ENCODE measurements at places on chromosomes 5 and 9.

- peaks cover 7% of the 10 kb centered on the region for H3K27me3 ChIP-seq
- no peak overlapping the region for H3K4me3 ChIP-seq
- no peak for DNase-seq
- peaks cover 18% of the 10 kb centered on the region for H3K4me1 ChIP-seq
- no peaks in the 10 kb centered on the region for H3K36me3 ChIP-seq
These were observed 49.6 kb downstream of the KCNN2 start for GRCh38 chr5:114411380-114411931.

DNA sequence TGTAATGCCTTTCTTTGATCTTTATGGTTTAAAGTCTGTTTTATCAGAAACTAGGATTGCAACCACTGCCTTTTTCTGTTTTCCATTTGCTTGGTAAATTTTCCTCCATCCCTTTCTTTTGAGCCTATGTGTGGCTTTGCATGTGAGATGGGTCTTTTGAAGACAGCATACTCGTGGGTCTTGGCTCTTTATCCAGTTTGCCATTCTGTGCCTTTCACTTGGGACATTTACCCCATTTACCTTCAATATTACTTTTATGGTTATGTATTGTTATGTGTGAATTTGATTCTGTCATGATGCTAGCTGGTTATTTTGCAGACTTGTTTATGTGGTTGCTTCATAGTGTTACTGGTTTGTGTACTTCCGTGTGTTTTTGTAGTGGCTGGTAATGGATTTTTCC lies 59.2 kb downstream of the YTHDC2 start:
- no peak overlapping the region for H3K4me3 ChIP-seq
- no peak for DNase-seq
- no peak overlapping the region for H3K27ac ChIP-seq
- H3K4me1 ChIP-seq = no peaks in the 10 kb centered on the region
- H3K27me3 ChIP-seq = no peaks in the 10 kb centered on the region

GRCh38 chr5:72720205-72720604 lies 96.3 kb upstream of the TNPO1 start:
- H3K27me3 ChIP-seq = no peaks in the 10 kb centered on the region
- no peak overlapping the region for H3K4me3 ChIP-seq
- H3K27ac ChIP-seq = no peak overlapping the region
- no peaks in the 10 kb centered on the region for H3K36me3 ChIP-seq

- no peaks in the 10 kb centered on the region for H3K27me3 ChIP-seq
- H3K4me3 ChIP-seq = no peak overlapping the region
- H3K27ac ChIP-seq = no peak overlapping the region
- peaks cover 24% of the 10 kb centered on the region for H3K4me1 ChIP-seq
- no peak for DNase-seq
- H3K36me3 ChIP-seq = peaks cover 11% of the 10 kb centered on the region
These were observed 85.0 kb downstream of the PRRT1B start for GRCh38 chr9:131630205-131630831.

DNA sequence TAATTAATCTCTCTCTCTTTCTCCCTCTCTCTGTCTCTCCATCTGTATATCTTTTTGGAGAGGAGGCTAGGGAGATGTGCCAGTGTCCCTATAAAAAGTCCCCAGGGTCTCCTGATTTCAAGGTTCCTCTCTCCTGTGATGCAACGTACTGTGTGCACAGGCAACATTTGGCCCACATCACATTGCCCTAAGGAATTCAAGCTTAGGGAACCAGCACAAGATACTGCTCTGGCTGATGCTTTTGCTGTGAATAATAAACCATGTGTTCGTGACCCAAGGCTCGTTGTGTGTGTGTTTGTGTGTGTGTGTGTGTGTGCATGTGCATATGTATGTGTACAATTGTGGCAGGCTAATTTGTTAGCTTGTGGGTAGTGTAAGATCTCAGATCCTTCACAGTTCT lies 9.7 kb downstream of the SPATA9 start:
- H3K36me3 ChIP-seq = no peaks in the 10 kb centered on the region
- no peaks in the 10 kb centered on the region for H3K27me3 ChIP-seq
- no peak overlapping the region for H3K27ac ChIP-seq
- H3K4me1 ChIP-seq = peaks cover 6% of the 10 kb centered on the region
- H3K4me3 ChIP-seq = no peak overlapping the region

GRCh38 chr9:111978616-111979015 lies 82.0 kb downstream of the UGCG start:
- no peak for DNase-seq
- no peaks in the 10 kb centered on the region for H3K4me1 ChIP-seq
- no peak overlapping the region for H3K4me3 ChIP-seq
- no peak overlapping the region for H3K27ac ChIP-seq

DNA sequence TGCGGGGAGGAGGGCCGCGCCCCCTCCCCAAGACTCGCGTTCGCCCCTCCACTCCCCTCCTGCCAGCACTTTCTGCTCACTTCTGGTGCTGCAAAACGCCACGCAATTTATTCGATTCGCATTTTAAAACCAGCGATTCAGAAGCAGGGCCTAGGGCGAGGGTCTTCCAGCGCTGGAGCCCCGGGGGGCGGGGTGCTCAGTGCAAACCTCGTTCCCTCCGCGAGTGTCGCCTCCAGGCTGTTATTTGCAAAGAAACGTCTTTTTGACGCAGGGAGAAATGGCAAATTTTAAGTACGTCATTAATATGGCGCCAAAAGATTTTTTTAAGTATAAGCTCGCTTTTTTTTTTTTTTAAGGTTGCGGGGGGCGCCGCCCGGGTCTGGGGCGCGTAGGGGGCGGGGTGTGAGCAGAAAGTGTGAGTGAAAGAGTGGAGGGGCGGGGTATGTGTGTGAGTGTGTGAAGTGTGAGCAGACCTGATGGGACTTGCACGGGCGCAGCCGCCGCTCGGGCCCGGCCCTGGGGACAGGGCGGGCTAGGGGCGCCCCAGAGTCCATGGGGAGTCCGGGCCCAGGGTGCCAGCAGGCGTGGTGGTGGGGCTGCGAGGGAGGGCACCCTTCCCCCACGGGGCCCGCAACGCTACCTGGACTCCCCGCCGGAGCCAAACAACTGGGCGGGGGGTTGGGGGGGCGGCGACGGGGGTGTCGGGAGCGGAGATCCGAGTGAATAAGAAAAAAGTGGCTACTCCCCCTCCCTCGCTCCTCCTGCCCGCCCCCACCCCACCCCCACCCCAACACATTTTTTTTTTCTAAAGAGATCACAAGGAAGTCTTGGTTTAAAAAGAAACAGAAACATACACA lies at the start of gene JADE2:
Gene JADE2 (plus strand): TSS at position 845 of the 857 bp plus-strand sequence. CDS start 10,188 bp downstream, outside the sequence.
- H3K4me3 ChIP-seq = peak within 1 kb of the TSS; percentile 96
- peaks cover 5% of the 10 kb centered on the region for H3K4me1 ChIP-seq

DNA sequence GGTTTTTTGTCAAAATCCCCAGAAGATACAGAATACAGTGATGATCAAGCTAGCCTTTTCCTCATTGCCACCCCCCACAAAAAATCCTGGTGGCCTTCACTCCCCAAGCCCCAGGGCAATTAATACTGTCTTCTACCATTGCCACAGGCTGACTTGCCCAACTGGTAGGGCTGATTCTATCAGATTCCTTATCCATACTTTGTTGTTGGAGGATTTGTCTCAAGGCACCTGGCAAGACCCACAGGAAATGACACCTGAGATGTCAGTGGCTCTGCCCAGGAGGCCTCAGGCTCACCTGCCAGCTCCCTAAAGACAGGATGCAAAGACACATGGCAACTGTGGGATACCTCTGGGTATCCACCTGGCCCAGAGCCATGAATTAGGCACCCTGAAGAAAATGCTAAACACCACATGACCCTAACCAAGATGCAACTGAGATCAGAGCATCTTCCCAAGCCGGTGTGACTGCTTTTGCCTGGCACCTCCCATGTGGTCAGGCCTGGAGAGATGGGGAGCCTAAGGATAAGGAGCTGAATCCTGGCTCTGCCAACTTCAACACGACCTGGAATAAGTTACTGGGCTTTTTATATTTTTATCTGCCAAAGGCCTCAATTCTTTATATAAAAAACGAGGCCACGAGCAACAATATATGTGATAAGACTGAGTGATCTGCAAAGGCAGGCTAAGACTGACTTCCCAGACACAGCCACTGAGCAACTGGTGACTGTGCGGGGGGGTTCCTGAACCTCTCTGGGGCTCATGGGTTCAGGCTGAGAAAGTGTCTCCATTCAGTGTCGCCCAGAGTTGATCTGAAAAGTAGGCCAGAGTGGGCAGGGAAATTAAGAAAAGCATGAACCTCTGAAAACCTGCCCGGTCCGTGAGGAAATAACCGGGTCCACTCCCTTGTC lies 944 bp downstream of the ATOX1 start:
- H3K4me1 ChIP-seq = peaks cover 19% of the 10 kb centered on the region
- peaks cover 11% of the 10 kb centered on the region for H3K36me3 ChIP-seq
- no peak for DNase-seq
- no peaks in the 10 kb centered on the region for H3K27me3 ChIP-seq
- H3K27ac ChIP-seq = peak overlapping the region; percentile 50
- peak overlapping the region; percentile 58 for H3K4me3 ChIP-seq

DNA sequence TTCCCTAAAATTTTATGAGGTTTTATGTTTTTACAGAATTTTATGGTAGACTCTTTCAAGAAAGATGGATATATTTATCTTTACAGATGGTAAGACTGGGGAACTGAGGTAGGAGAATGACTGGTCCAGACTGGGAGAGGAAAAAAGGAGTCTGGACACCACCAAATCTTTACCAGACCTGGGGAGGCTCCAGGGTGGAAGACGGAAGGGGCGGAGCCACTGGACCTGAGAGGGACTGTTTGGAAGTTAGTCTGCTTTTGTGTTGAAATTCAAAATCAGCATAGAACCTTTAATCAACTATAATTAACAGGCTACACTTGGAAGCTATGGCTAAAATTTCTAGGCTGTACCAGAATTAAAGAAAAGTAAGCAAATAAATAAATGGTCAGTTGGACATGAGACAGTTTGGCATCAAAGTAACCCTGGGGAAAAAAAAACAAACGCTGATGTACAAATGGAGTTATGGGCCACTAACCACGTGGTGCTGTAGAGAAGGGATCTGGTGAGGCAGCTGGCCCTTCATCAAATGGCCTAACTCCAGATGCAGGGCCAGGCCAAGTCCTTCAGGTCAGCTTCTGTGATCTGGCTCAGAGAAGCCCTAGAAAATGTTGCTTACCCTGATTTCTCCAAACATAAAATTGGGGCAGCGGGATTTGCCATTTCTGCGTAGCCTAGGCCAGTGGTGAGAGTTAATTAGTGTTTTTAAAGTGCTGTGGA lies 155.1 kb downstream of the ARSB start:
- no peaks in the 10 kb centered on the region for H3K4me1 ChIP-seq
- H3K4me3 ChIP-seq = no peak overlapping the region
- DNase-seq = no peak
- no peaks in the 10 kb centered on the region for H3K36me3 ChIP-seq
- no peak overlapping the region for H3K27ac ChIP-seq

DNA sequence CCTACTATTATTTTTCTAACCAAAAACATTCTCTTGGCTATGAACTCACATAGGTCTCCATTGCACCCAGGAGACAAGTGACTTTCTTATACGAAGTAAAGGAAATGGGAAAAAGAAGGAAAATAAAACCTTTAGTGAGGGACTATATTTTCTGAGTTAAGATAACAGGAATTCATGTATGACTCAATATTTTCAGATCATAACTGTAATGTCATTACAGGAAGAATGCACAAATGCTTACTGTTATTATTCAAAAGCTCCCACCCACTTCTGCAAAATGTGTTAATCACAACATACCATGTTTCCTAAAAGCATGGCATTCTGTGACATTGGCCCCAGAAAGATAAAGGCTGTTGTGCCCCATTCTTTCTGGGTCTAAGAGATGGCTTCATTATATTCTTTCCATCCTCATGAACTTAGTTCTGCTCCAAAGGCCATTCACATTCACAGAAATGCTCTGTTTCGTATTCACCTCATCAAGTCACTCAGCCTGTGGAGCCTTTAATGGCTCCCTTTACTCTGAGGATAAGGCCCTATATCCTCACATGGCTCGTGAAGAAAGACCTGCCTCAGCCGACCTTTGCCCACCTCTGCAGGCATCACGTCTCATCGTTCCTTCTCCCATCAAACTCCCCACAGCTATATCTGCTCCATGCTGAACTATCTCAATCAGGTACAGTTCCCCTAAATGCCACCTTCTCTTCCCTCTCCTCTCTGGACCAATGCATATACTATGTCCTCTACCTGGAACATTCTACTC lies 77.0 kb downstream of the ABCA1 start:
- H3K27me3 ChIP-seq = no peaks in the 10 kb centered on the region
- H3K4me1 ChIP-seq = peaks cover 30% of the 10 kb centered on the region
- H3K4me3 ChIP-seq = no peak overlapping the region
- no peak overlapping the region for H3K27ac ChIP-seq

GRCh38 chr5:126837906-126838539 lies 61.1 kb downstream of the LMNB1 start:
- no peaks in the 10 kb centered on the region for H3K4me1 ChIP-seq
- H3K27ac ChIP-seq = no peak overlapping the region
- H3K36me3 ChIP-seq = peaks cover 58% of the 10 kb centered on the region

GRCh38 chr9:133064241-133065069 lies 2.7 kb downstream of the CEL start:
- no peak overlapping the region for H3K4me3 ChIP-seq
- no peaks in the 10 kb centered on the region for H3K36me3 ChIP-seq
- no peak overlapping the region for H3K27ac ChIP-seq
- H3K4me1 ChIP-seq = peaks cover 26% of the 10 kb centered on the region

DNA sequence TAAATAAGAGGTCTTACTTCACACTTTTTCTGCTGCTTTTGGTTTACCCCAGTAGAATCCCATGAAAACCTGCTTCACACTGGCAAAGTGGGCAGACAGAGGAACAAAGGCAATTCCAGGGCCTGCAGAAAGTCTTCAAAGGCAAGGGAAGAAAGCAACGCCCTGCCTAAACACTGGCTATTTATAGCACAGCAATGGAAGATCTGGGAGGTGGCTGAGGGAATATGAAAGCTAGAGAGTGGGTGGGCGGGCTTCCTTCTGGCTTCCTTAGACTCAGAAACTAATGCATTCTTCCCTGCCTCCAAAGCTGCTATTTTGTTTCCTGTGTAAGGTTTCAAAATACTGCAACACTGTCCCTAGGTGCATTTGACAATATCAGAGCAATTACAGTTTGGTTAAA lies 46.8 kb downstream of the ELAVL2 start:
- H3K4me3 ChIP-seq = no peak overlapping the region
- H3K27ac ChIP-seq = peak overlapping the region; percentile 24
- H3K4me1 ChIP-seq = peaks cover 37% of the 10 kb centered on the region
- H3K27me3 ChIP-seq = no peaks in the 10 kb centered on the region
- no peak for DNase-seq

- H3K36me3 ChIP-seq = no peaks in the 10 kb centered on the region
- no peak overlapping the region for H3K27ac ChIP-seq
- no peak for DNase-seq
- no peaks in the 10 kb centered on the region for H3K27me3 ChIP-seq
These were observed 60.1 kb downstream of the FOCAD start for GRCh38 chr9:20744036-20744630.

DNA sequence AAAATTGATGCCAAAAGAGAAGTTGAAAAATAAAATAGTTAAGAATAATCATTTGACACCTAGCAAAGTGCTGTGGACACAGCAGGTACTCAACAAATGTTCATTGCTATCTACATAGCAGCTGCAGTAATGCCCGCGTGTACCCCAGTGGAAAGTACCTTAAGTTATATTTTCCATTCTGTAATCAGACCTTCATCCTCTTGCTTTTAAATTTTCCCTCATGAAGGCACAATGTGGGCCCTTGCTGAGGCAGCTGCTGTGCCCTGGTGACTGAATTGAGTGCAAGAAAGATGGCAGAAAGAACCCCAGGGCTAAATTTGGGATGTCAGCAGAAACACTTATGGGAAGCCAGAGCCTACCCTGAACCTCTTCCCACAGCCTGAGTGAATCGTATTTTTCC lies 65.9 kb downstream of the CYFIP2 start:
- no peak overlapping the region for H3K27ac ChIP-seq
- no peak for DNase-seq
- H3K4me3 ChIP-seq = no peak overlapping the region
- H3K4me1 ChIP-seq = no peaks in the 10 kb centered on the region
- no peaks in the 10 kb centered on the region for H3K36me3 ChIP-seq

Measured in RWPE2 (cell line).